ENCODE measurements at places on chromosomes 7 and 10.

GRCh38 chr10:109928475-109928891 lies 5.2 kb upstream of the XPNPEP1 start:
- DNase-seq, result no peak

DNA sequence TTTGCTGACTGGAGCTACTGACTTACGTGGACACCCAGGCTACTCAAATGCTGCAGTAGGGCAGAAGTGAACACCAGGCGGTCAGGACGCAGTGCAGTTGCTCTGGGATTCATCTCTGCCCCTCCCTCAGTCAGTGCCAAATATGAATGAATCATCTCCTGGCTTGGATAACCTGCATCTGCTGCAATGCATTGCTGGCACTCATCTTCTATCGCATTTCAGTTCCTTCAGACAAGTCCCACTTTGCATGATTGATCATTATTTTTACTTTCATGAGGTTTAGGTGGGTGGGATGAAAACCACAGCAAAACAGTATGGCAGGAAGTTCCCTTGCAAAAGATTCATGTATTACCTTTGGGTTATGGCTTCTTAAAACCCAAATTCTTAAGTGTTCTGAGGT lies 224.6 kb upstream of the NRP1 start:
- DNase-seq, result peak; percentile 61

DNA sequence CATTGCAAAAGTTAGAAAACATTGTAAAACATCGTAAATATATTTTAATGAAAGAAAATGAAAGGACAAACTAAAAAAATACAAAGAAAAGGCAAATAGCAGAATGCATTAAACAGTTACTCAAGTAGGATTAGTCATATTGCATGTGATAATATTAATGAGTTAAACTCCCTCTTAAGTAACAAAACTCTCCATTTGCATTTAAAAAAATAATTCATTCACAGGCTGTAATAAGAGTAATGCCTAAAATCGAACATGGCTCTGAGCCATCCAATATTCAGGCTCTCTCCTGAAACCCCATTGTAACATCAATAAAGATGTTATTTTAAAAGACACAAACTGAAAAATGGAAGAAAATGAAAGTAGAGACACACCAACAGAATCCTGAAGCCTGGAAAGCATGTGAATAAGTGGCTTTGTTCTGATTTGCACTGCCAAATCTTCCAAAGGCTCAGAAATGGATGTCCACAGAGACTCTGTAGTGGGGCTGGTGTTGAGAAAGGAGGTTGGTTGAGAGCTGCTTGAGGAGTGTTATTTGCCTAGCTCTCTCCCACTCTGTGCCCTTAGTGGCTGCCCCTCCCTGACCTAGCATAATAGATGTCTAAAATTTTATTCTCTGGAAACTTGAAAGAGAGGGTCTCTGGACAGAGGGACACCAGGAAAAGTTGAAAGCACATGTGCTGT lies 268.3 kb upstream of the MEOX2 start:
- no peak for DNase-seq

DNA sequence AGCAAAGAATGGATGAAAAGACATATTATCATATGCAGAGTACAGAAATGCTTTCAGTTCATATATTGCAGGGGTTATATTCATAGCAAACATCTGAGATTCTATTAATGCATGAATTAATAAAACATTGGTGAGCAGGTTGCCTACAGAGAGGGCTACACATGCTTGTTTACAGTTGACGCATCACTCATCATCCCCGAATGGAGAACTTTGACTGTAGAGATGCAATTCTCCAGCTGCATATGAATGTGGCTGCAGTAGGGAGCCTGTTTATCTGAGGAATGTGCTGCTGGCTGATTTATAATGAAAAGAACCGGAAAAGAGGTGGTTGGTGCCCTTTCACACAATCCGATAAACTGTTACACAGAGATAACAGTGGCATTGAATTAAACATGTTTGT lies 116.5 kb downstream of the GRM3 start:
- no peak for DNase-seq

GRCh38 chr7:22833957-22834356 lies 11.3 kb upstream of the TOMM7 start:
- DNase-seq, result no peak

DNA sequence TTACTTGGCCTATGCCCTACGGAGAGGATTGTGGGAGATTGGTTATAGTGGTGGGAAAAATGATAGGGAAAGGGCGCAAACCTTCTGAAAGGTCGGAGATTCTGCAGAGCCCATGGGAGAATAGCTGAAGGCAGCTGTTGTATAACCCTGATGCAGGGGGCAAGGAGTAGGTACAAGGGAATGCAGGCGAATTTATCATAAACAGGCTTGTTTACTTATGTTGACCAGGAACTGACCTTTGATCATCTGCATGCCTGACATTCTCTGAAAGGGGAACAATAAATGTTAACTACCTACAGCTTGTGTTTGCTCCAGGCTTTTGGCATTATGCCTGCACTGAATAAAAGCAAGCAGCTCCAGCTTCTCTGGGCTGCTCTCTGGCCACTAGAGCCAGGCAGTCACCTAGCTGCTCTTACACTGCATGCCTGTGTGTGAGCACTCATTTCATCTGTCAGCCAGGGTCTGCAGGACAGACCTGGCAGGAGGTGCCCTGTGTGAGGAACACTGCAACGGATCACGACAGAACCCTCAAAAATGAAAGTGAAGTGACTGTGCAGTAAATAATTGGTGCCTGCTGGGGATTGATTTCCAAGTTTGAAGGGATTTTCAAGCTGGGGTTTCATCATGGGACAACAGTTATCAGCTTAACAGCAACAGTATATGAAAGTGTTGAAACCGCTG lies 31.1 kb upstream of the ABCA13 start:
- DNase-seq, result no peak

GRCh38 chr10:30438021-30438850 lies 4.3 kb downstream of the MAP3K8 start:
- DNase-seq, result no peak
